ENCODE measurements at places on chromosomes 13 and 19. TPM values are rescaled to one million over a fixed set of nuclear protein-coding genes. Genes with fewer than 3 reads are reported as not detected.

DNA sequence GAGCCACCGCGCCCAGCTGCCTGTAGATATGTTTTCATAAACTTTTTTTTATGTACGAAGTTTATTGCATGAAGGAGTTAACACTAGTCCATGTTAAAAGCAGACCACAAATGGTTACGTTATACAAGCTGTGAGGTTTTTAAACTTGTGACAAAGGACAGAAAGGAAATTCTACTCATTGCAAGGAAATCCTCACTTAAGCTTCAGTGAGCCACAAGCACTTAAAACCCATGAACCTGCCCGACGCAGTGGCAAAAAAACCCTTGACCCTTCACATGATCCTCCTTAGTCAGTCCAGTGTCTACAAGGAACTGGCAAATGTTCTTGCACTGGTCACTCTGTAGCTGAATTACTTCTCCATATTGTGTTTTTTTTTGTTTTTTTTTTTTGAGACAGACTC is 4.2 kb downstream of the MPND start:
- DNase-seq: no peak

DNA sequence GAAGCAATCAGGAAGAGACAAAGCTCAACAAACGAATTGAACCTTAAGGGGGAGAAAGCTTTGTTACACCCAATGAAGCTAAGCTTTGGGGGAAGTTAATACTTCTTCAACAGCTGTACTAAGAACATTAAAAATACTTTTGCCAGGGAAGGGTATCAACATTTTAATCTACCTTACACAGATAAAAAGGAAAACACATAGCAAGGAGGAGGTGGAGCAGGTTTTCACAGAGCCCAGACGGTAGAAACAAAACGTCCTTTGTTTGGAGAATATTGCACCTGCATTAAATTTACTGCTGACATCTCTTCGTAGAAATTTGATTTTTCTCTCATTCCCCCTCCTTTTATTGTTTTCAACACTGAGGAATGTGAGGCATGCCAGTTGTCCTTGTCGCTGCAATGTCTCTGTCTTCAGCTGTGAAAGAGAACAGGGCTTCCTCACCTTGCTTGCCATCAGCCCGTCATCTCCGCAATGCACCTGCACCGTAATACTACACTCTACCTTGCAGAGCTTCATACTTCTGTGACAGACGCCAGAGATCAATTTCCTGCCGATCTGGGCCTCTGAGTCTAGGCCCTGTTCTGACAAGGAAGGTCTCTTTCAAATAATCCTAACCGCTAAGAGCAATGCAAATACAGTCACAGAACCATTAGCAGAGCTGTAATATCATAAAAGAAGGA is 270.8 kb downstream of the SPRY2 start:
- DNase-seq: no peak

Gene KCTD15
- total RNA-seq: 28.2 TPM

DNA sequence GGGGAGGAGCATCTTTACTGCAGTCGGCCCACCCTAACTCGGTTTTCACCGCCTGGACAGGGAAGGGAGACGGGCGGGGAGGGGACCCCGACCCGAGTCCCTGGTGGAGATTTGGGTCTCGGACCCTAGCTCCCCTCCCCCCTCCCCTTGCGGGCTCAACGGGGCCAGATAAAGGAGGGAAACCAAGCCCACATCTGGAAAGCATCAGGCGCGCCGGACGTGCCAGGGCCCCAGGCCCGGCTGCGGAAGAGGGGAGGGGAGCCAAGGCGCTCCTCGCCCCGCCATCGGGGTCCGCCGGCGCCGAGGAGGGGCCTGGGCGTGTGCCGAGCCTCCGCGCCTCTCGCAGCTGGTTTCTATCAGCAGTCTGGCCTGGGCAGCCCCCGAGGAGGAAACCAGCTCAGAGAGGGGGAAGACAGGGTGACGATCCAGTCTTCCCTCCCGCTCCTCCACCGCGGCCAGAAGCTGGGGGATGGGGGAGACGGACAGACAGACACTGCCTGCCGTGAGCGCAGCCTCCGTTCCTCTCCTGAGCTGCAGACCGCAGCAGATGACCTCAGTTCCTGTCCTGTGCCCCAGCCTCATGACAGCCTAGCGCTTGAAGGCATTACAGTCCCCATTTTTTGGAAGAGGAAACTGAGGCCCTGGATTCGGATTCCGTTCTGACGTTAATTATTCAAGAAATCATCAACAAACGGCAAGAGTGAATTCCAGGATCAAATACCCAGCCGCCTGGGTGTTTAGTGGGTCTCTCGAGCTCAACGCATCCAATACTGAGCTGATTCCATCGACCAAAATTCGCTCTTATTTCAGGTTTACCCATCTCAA is 3.6 kb upstream of the GNG8 start:
- DNase-seq: no peak

Gene ATP12A
- total RNA-seq: not detected

Gene GNG14
- total RNA-seq: not detected

DNA sequence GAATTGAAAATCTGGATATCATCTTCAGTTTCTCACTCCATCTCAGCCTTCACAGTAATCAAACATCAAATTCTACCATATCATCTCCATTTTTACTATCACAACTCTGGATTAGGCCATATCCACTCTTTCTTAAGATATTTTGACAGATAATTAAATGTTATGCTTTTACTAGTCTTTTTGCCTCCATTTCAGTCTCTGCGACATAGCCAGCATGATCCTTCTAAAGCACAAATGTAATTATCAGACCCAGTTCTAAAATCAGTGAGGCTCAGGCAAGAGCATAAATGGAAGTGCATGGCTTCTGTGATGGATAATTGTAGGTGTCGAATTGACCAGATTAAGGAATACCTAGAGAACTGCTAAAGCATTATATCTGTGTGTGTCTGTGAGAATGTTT is 307.7 kb downstream of the PCDH20 start:
- no peak for DNase-seq

DNA sequence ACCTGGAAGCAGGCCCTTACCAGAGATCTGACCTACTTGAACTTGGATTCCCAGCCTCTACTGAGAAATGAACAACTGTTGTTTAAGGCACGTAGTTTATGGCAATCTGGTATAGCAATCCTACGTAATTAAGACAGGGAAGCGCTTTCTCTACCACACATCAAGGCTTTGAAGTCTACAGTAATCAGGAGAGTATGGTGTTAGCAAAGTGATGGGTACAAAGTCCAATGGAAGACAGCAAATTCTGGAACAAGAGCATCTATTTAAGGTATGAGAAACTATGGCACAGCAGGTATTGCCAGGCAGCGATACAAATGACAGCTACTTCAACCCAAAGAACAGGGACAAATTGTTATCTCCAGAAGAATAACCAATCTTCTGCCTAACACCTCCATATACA is 3.1 kb downstream of the ZNF563 start:
- no peak for DNase-seq

DNA sequence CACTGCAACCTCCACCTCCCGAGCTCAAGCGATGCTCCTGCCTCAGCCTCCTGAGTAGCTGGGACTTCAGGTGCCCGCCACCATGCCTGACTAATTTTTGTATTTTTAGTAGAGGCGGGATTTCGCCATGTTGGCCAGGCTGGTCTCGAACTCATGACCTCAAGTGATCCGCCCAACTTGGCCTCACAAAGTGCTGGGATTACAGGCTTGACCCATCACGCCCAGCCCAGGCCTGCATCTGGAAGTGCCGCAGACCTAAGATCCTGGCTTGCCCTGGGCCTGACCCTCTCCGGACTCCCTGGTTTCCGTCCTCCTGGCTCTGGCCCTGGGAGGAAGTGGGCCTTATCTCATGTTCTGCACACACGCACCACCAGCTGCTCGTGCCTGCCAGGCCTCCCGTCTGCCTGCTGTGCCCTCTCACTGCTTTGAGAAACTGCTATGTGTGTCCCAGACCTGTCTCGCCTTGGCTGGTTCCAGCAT is 4.7 kb upstream of the PTGIR start:
- DNase-seq: no peak

Gene CYP2F1
- not detected for total RNA-seq

DNA sequence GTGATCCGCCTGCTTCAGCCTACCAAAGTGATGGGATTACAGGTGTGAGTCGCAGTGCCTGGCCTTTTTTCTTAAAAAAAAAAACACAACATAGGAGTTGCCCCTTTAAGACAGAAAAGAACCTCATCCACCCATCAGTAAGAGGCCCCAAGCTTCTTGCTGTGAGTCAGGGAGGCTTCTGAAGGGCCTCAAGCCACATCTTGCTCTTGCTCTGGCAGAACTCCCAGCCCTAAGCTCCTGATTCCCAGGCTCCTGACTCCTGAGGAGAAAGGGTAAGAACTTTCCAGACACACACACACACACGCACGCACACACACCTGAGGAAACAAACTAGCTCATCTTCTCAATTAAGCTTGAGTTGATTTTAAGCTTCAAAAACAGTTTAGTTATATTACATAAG is 6.9 kb downstream of the ETFB start:
- peak; percentile 43 for DNase-seq

- no peak for DNase-seq
Measured at GRCh38 chr13:76326343-76326742, 559.9 kb downstream of the KCTD12 start.

Gene PLA2G4C
- 9.4 TPM for total RNA-seq

Gene MUC16
- total RNA-seq: 1.0 TPM

DNA sequence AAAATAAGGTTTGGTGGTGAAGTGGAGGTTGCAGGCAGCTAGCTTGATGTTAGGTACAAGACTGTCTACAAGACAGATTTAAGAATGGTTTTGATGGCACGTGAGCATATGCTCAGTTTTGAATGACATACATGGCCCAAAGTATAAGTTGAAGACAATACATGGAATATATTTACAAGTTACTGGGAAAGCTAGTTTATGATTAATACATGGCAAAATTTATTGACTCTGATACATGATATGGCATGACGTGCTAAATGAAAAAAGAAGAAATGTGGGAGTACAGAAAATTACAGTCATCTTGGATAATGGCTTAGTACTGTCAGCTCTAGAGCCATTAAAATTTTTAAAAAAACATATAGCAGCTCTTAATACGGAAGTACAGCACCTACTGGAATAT is 4.4 kb downstream of the KLF5 start:
- no peak for DNase-seq
